NCI-H1105 treated with DMSO at 0.1 percent for 48 hours (cell line): ENCODE measurements at places on chromosomes 2 and 18.
A peak's percentile ranks its signal among the peaks of the same experiment; 100 is the strongest.

DNA sequence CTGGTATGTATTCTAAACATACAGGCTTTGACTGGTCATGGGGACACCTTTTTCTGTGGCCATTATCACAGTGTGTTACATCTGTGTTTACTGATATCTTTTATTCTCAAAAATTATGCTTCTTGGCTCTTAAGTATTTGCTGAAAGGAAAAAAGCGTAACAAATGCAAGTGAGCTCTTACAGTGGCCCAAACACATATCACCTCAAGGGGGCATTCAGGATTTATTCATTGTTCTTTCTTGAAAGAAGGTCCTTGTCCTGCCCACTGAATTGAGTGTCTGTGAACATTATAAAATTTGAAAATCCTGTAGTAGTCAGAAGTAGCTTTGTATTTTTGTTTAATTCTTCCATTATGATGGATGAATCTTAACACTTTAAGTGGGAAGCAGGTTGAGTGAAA lies 454.5 kb downstream of the XIRP2 start:
- peak; percentile 10 for DNase-seq

GRCh38 chr18:23718731-23719130 lies 29.5 kb downstream of the LAMA3 start:
- no peak for DNase-seq

- DNase-seq, result no peak
Measured at GRCh38 chr2:64114063-64114911, 29.9 kb downstream of the PELI1 start.

- no peak for DNase-seq
Measured at GRCh38 chr2:194304191-194304590, 1352.8 kb upstream of the SLC39A10 start.

GRCh38 chr2:11009891-11010290 lies 98.2 kb downstream of the KCNF1 start:
- no peak for DNase-seq

GRCh38 chr2:79580175-79580574 lies 67.3 kb downstream of the CTNNA2 start:
- DNase-seq, result no peak

DNA sequence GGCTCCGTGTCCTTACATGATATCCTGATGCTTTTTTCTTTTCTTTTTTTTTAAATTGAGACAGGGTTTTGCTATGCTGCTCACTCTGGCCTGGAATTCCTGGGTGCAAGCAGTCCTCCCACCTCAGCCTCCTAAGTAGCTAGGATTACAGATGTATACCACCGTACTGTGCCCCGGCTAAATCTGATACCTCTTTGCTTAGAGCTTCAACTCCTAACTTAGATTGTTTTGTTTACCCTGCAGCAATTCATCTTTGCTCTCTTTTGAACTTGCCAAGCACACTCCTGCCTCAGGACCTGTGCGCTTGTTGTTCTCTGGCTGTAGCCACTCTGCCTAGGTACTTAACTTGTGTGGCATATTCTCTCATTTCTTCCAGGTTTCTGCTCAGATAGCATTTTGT lies 24.5 kb downstream of the RAB10 start:
- no peak for DNase-seq

DNA sequence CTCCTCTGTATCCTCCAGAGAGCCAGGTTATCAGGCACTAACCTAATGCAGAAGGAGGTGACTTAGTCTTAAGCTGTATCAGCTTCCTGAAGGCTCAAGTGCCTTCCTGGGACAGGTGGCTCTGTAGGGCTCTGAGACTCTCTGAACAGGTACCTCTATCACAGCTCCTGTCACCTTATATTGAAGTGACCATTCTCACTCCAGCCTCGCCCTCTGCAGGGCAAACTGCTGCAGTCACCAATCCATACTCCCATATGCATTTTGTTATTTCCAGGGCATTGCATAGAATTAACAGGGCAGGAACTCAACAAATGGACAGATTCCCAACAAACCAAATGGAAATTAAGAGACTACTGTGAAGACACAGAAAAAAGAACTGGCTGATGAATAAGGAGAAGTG lies 203.0 kb upstream of the REV1 start:
- no peak for DNase-seq

- DNase-seq, result no peak
Measured at GRCh38 chr18:80200932-80201672, 46.2 kb downstream of the PARD6G start.

GRCh38 chr2:19982268-19982667 lies 7.6 kb downstream of the WDR35 start:
- no peak for DNase-seq

DNA sequence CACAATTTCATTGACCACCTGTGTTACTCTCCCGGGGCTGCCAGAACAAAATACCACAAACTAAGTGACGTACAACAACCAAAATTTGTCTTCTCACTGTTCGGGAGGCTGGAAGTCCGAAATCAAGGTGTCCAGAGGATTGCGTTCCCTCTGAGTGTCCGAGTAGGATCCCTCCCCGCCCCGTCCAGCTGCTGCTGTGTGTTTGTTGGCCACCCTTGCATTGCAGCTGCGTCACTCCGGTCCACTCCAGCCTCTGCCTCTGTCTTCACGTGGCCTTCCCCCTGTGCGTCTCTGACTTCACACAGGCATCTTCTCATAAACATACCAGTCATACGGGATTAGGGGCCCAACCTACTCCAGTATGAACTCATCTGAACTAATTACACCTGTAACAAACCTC lies 251.8 kb upstream of the SMIM21 start:
- DNase-seq, result no peak

DNA sequence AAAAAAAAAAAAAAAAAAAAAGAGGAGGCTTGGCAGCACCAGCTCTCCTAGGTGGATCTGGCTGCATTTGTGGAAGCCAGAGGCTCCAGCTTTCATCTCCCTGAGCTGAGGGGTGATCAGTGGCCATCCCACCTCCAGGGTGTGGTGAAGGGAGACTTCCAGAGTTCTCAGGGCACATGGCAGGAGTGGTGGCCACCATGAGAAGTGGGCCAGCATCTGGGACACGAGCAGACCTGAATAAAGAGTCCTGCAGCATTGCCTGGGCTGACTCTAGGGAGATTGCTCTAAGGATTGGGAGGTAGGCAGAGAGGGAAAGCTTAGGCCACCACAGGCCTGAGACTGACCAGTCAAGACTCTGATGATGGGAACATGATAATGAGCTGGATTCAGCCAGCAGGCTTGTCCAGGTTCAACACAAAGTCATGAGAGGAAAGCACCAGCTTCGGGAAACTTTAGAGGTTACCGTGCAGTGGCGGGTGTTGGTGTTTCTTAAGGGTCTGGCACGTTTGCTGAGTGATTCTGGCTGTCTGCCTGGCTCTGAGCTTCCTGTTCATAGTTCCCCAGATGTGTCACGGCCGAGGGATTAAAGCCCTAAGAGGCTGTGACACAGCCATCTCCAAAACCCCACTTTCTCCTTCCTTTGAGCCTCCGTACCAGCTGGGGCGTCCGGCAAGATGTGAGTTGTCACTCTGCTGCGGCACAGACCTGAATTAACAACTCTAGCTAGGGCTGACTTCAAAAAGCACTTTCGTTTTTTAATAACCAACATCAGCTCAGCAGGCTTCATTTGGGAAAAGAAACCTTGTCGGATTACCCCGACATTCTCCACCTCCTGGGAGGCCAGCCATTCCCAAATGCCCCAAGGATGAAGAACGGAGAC lies 38.3 kb upstream of the IL1R1 start:
- DNase-seq, result no peak

DNA sequence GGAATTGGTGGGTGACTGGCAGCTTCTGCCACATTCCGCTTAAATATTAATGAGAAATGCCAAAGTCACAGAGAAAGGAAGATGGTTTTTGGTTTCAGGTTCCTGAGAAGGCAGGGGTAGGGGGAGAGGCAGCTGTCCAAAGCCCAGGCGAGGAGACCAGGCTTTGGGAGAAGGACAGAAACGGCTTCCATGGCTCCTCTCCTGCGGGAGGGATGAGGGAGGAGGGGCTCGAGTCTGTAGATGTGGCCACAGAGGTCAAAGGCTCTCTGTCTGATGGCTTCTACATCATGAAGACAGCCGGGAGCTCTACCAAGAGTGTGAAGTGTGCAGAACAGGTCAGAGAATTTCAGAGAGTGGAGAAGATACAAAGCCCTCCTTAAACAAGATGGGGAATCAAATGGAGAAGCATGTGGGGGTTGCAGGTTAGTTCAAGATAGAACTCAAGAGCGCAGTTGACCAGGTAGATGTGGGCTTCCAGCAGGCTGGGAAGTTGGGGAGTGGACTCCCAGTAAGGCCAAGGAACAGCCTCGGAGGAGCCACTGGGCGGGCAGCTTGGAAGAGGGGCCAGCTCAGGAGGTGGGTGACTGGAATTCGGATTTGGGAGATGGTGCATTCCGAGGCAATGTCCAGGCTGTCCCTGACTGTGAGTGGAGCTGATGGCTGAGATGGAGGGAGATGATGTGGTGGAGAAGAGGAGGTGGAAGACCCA lies 23.8 kb upstream of the HPCAL1 start:
- DNase-seq, result no peak

GRCh38 chr18:69222089-69222488 lies 178.6 kb upstream of the DOK6 start:
- no peak for DNase-seq

- DNase-seq, result peak; percentile 83
Measured at GRCh38 chr2:84459018-84459943, at the start of gene SUCLG1. TSS of gene SUCLG1 (minus strand) at chr2:84459280. CDS start at chr2:84459269, 11 bp downstream.

- peak; percentile 15 for DNase-seq
Measured at GRCh38 chr18:73511771-73512503, 635.7 kb downstream of the FBXO15 start.

DNA sequence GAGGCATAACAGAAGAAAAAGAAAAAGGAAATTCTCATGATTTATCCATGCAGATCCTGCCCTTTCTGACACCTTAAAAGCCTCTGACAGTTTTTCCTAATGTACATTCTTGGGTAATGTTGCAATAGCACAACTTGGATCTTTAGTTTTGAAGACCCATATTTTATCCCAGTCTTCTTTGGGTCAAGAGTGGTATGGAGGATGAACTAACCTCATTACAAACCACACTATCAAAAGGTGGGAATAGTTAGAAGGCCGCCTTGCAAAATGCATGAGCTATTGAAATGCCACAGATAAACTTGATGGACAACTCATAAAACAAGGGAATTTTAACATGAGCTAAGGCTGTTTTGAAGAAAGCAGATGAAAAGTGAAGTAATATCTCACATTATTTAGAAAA lies 1479.8 kb upstream of the ACVR2A start:
- no peak for DNase-seq

DNA sequence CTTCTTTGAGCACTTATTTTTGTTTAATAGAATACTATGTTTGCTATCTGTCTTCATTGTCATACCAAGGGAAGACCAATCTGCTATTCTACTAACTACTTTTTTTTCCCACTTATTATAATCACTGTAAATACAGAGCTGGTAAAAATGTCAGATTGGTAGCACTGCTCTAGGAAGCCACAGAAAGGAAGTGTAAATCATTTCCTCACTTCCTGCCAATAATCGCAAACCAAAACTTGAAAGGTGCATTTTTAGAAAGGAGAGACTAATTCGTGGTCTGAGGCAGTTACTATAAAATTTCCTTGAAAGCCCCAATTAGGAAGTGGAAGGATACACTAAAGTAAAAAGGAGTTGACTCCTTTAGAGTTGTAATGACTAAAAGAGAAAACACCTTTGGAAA lies 13.9 kb upstream of the THSD7B start:
- DNase-seq, result no peak

GRCh38 chr2:98374286-98374685 lies 28.0 kb downstream of the CNGA3 start:
- DNase-seq, result no peak

DNA sequence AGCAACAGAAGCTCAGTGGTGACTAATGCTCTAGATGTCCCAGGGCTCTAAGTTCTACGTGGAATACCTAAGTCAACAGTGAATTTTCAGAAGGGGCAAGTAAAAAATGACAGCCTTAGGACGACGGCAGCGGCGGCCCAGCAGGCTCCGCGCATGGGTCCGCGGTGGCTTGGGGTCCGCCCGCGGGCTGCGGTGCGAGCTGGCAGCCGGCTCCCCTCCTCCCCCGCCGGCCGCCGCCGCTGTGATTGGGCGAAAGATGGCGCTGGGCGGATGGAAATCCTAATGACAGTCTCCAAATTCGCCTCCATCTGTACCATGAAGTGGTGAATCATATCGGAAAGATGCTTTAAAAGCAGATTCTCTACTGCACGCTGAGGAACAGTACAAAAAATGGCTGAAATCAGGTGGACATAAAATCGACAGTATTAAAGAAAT lies 74.7 kb downstream of the HNRNPLL start:
- DNase-seq, result peak; percentile 62

- no peak for DNase-seq
Measured at GRCh38 chr2:203811491-203812221, 55.9 kb upstream of the CTLA4 start.

GRCh38 chr2:178403671-178404306 lies 47.2 kb downstream of the PRKRA start:
- no peak for DNase-seq

GRCh38 chr2:74540291-74540690 lies 10.6 kb downstream of the HTRA2 start:
- no peak for DNase-seq

- DNase-seq, result no peak
Measured at GRCh38 chr2:127138281-127138680, 31.3 kb upstream of the BIN1 start.

GRCh38 chr18:48711651-48712486 lies 173.0 kb downstream of the CTIF start:
- peak; percentile 28 for DNase-seq

GRCh38 chr2:35963357-35963756 lies 392.2 kb upstream of the CRIM1 start:
- no peak for DNase-seq

DNA sequence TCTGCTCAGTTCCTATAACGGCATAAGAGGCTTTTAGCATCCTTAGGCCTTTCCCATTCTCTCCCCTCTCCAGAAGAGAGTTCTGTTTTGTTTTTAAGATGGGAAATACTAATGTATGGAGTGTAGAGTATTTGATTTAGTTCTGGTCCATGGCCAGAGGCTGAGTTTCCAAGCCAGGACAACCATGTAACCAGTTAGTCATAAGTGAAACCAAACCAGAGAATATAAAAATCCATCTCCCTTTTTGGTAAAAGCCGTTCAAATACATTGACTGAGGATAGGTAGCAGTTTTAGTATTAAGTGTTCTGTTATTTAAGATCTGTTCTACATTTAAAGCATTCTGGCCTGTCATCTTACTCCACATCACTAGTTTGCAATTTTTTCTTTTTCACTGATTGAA lies 3.1 kb downstream of the PSMD1 start:
- DNase-seq, result no peak

- no peak for DNase-seq
Measured at GRCh38 chr2:30689496-30690125, 117.6 kb downstream of the CAPN13 start.

- DNase-seq, result no peak
Measured at GRCh38 chr2:8518979-8519668, 162.7 kb upstream of the ID2 start.
